Activated CD8-positive, alpha-beta memory T cell treated with anti-CD3 and anti-CD28 coated beads for 4 hours (primary cell): ENCODE measurements at places on chromosomes 6 and 20.
A peak's percentile ranks its signal among the peaks of the same experiment; 100 is the strongest.

GRCh38 chr20:32537657-32538525 is 47.2 kb downstream of the NOL4L start:
- DNase-seq: no peak

GRCh38 chr6:17361013-17361412 is 32.4 kb upstream of the CAP2 start:
- no peak for DNase-seq

GRCh38 chr6:67252663-67253062 is 1382.4 kb upstream of the ADGRB3 start:
- no peak for DNase-seq

DNA sequence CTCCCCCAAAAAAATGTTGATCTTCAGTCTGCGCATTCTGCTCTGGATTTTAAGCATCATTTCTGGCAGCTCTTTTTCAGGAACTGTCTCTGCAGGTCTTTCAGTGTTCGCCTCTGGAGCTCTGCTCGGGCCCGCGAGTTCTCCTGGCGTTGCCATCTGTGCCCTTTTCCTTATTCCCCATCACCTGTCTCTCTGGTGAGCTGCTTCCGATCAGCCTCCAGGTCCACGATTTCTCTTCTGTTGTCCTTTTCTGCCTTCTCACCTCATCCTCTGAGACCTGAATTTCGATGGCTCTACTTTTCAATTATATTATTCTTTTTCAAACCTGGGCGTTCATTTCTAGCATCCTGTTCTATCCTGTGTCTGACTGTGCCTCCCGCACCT is 590 bp upstream of the MAP1LC3A start:
- DNase-seq: no peak

DNA sequence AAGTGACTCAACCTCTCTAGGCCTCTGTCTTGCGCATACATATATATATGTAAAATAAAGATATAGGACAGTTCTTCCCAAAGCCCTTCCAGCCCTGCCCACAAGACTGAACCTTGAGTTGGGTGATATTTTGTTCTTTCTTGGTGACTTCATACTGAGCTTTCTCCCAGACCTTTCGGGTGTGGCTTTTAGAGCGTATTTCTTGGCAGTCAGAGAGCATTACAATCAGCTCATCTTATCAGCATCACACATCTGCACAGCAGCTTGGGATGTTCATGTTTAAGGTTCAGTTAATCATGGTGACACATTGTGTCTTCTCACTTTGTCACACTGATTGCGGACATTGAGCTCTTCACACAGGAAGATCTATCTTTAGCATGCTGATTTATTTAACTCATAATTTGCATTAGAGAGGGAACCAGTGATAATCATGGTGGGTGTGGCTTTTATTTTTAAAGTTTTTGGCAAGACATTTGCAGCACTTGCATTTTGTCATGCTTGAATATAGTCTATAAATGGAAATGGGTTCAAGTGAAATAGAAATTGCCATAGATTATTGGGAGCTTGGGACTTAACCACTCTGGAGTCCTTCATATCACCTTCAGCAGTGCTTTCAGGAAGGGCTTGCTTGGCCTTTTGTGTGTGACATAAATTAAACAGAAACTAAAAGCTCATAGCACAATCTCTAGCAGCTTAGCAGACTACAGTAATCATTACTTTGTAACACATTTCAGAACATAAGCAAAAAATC is 8.3 kb downstream of the KIF3B start:
- DNase-seq: peak; percentile 23

- DNase-seq: no peak
Measured at GRCh38 chr20:19768325-19768842, 10.3 kb downstream of the RIN2 start.

DNA sequence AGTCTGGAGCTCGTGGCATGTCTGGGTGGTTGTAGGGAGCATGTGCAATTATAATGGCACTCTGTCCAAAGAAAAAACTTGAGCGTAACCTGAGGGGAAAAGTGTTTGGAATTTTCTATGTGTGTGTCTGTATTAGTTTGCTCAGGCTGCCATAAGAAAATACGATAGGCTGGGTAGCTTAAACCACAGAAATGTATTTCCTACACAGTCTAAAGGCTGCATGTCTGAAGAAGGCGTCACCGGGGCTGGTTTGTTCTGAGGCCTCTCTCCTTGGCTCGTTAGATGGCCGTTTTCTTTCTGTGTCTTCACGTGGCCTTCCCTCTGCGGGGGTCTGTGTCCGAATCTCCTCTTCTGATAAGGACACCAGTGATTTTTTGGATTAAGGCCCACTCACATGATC is 59.0 kb downstream of the IGF2R start:
- DNase-seq: no peak

DNA sequence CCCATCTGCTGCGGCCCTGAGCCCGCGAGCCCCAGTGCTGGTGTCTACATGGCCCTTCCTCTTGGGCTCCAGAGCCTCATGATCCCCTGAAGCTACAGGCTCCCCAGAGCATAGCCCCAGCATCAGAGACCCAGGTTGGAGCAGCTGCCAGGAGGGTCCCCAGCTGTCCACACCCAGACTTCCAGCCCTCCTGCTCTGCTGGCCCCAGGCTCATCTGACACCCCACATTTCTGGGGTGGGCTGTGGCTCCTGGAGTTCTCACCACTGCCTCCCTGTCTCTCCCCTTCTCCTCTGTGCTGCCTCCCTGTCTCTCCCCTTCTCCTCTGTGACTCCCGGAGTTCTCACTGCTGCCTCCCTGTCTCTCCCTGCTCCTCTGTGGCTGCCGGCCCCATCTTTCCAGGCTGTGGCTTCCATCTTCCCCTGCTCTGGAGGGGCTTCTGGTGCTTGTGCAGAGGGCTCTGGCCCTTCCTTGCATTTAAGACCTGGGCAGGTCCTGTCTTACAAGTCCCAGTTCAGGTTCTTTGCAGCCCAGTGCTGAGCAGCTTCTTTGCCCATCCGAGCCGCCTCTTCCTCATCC is 108.1 kb downstream of the ERMARD start:
- DNase-seq: no peak
